ENCODE measurements at places on chromosomes 4 and X.

DNA sequence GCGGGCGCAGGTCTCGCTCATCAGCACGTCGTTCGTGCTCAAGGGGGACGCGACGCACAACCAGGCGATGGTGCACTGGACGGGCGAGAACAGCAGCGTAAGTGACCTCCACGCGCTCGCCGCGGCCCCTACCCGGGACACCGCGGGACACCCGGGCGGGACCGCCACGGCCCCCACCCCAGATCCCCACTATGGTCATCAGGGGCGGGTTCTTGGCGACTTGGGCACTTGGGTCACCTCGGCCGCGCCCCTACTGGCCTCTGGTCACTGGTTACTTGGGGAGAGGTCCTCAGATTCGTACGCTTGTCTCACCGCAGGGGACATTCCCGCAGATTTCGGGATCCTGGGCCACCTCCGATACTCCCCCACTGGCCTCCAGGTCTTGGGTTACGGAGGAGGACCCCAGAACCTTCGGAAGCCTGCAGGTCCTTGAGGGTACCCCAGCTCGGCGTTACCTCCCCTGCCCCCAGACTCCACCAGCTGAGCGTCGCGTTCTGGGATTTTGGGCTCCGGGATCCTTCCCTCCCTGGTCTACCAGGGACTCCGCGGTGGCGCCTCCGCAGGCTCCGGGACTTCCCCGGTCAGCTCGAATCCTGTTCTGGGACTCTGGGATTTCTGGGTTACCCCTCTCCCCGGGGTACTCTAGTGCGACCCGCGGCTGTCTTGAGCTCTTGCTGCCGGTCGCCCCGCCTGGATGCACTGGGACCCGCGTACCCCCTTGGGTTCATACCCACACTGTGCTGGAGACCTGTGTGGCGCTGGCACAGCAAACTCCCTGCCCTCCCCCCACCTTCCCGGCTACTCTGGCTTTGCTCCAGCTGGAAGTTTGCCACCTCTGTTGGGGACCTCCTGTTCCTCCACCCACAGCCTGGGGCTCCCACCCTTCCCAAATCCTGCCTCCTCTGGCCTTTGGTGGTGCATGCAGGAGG is 956 bp downstream of the SORCS2 start:
- no peak for DNase-seq

GRCh38 chrX:70470850-70471289 is 26.2 kb downstream of the DLG3 start:
- no peak for DNase-seq

DNA sequence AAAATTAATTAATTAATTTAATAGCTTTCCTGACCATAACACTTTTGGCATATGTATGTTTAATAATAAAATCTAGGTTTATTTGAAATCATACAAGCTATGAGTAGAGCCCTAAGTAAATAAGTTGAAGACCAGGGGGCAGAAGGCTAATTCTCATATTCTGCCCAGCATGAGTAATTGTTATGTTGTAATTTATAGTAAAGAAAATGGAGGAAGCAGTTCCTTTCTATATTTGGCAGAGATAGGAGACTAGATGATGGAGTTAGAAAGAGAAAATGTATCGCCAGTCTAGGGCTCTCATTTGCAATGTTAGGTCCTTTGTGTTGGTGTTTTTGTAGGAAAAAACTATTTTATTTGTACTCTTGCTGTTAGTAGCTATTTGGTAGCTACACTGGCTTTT is 89.1 kb downstream of the FNIP2 start:
- DNase-seq = no peak

GRCh38 chr4:181971411-181971810 is 271.8 kb upstream of the TENM3 start:
- no peak for DNase-seq

- DNase-seq = no peak
Measured at GRCh38 chrX:45050558-45050957, 150.1 kb downstream of the DIPK2B start.

- DNase-seq = peak; percentile 56
Measured at GRCh38 chrX:1500701-1501624, 36.0 kb downstream of the P2RY8 start.

DNA sequence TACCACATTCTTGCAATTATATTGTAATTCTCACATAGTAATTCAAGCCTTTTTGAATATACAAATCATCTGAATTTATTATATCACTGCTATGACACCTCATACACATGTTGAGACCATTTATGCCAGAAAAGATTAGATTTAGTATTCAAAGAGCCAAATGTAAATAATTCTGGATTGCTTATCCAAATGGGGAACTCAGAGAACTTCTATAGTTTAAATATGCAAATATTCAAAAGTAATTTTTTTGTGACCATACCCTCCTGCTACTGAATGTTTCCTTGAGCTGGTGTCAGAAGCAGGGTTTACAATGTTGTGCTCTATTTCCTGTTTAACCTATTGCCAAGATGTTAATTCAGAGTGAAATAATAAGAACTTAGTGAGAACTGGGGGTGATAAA is 372.2 kb downstream of the TRIML1 start:
- DNase-seq = no peak

DNA sequence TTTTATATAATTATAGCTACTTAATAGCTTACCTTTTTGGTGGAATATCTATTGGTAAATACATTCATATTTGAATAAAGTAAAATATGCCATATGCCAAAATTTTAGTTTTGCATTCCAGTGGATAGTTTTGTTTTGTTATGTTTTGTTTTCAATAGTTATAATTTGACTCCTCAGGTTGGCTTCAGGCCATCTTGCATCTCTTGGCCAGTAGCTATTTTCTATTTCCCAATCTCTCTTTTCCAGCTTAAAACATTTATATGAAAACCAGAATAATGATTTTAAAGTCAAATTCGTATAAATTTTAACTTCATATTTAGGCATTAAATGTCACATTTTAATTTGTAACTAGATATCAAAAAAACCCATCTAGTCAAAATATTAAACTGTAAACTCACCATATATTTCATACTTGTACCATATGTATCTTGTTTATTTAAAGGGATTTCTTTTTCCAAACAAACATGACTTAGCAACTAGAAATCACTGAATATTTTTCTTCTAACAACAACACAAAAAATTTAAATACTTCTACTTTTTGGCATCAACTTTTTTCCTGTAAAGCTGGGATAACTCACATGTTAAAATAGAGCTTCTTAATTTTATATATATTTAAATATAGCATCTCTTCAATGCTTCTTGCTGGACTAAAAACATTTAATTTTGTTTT is 1209.6 kb downstream of the PCDH7 start:
- DNase-seq = no peak

- DNase-seq = no peak
Measured at GRCh38 chrX:39725928-39726619, 371.7 kb downstream of the BCOR start.

DNA sequence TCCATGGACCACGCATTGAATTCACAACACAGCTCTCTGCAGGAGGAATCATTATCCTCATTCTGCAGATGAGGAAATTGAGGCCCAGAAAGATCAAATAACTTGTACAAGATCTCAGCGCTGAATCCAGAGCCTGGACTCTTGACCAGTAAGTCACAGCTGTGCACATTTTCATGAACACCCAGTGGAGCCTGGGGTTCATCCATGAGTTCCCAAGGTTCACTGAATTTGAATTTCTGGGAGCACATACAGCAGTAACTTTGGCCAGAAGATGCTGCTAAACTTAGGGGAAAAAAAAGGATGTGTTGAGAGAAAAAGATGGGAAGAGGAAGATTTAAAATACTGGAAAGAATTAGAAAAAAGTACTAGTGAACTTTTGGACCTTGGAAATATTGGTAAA is 218.7 kb upstream of the PPARGC1A start:
- no peak for DNase-seq

GRCh38 chrX:96002431-96002830 is 682.2 kb upstream of the DIAPH2 start:
- no peak for DNase-seq

DNA sequence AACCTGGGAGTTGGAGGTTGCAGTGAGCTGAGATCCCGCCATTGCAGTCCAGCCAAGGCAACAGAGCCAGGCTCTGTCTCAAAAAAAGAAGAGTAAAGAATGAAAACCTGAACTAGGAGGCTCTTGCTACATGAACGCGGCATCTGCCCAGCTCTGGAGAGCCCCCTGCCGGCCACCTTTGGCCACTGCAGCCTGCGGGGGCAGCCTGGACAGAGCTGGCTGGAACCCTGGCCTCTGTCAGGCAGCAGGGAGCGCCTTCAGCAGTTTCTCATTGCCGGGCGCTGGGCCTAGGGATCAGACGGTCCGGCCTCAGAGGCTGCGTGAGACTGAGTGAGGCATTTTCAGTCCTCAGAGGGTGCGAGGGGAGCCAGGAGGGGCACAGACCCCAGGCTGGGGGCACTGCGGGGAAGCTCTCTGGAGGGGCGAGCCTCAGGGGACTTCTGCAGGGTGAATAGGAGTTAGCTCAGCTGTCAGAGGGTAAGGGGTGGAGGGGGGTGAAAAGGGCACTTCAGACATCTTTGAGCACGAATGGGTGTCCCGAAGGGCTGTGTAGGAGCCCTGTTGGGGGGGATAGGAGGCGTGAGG is 17.5 kb downstream of the DOK7 start:
- peak; percentile 92 for DNase-seq
